ENCODE measurements at places on chromosomes 16 and 17. TPM values are rescaled to one million over a fixed set of nuclear protein-coding genes. Genes with fewer than 3 reads are reported as not detected.

- H3K27ac ChIP-seq: no peak overlapping the region
- no peak for DNase-seq
- no peaks in the 10 kb centered on the region for H3K36me3 ChIP-seq
- no peak overlapping the region for H3K4me3 ChIP-seq
- H3K4me1 ChIP-seq: peaks cover 7% of the 10 kb centered on the region
Observed at GRCh38 chr16:56664506-56664905, 3.4 kb downstream of the MT1G start.

DNA sequence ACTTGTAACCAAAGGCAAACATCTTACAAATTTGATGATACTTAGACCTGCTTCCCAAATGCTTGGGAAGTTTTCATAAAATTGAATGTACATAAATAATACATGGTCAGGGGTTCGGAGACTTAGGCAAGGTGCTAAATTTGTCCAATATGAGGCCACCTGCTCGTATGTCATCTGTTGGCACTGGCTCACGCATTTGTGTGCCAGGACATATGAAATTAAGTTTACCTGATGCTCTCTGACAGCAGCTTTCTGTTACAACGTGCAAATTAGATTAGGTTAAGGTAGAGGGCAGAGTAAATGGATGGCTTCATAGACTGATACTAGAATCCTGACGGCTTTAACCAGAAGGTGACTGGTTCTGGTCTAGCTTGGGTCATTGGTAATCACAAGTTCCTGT, 970.3 kb upstream of the RBFOX1 start:
- DNase-seq: no peak
- H3K4me3 ChIP-seq: no peak overlapping the region

- no peaks in the 10 kb centered on the region for H3K27me3 ChIP-seq
- no peaks in the 10 kb centered on the region for H3K4me1 ChIP-seq
- no peak overlapping the region for H3K4me3 ChIP-seq
- H3K27ac ChIP-seq: no peak overlapping the region
Observed at GRCh38 chr17:36503456-36504155, 17.1 kb downstream of the ZNHIT3 start.

DNA sequence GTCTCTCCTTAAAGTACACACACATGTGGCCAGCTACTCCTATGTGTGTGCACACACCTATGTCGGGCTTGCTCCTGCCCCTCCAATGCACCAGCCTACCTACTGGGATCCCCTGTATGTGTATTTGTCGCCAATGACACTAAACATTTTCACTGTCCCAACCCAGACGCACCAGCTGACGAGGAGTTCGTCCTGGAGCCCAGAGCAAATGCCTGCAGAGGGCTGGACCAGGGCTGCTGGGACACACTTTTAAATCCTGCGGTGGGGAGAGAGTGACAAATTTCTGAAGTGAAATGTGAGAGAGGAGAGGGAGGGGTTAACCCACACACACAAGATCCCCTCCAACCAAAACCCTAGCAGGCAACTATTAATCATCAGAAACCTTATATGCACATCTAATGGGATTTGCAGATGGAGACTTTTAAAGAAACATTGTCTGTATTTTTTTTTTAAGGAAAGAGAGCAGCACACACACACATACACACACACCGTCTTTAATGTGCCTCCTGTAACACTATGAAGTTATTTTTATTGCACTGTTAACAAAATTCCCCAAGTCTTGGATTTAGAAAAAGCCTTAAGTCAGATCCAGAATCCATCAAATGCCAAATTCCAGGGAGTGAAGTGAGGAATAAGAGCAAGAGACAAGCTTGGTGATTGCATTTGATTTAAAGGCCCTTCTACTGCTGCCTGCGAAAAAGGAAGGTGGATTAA, at the start of gene MEOX1:
MEOX1 (minus strand) TSS at position 224 of the 714 bp plus-strand sequence. CDS start 388 bp downstream, outside the sequence.
- no peak for DNase-seq
- no peak within 1 kb of the TSS for H3K4me3 ChIP-seq
- H3K27me3 ChIP-seq: no peaks in the 10 kb centered on the region
- peaks cover 3% of the 10 kb centered on the region for H3K4me1 ChIP-seq
- no peak within 1 kb of the TSS for H3K27ac ChIP-seq

DNA sequence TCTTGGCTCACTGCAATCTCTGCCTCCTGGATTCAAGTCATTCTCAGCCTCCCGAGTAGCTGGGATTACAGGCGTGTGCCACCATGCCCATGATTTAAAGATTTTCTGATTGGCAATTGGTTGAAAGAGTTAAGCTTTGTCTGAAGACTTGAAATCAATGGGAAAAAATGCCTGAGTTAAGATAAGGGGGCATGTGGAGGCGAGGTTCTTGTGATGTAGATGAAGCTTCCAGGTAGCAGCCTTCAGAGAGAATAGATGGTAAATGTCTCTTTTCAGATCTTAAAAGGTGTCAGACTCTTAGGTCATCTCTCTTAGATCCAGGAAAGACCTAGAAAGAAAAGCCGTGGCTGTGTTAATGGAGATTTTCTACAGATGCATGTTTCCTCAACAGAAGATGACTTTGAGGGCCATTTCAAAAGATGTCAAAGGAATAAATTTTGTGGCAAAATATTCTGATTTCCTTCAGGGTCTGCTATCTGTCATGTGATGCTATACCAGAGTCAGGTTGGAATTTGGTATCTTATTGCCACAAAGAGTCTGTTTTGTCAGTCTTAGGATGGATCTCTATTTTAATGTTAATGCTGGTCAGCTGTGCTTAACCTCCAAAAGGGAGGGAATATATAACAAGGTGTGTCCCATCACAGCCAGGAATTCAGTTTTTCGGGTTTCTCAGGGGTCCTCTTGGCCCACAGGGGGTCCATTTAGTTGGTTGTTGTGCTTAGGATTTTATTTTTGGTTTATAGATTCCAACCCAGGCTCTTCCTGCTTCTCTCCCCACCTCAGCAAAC, 58.3 kb upstream of the AKTIP start:
- DNase-seq: peak; percentile 39
- H3K27ac ChIP-seq: no peak overlapping the region
- peaks cover 7% of the 10 kb centered on the region for H3K4me1 ChIP-seq
- no peaks in the 10 kb centered on the region for H3K36me3 ChIP-seq
- H3K27me3 ChIP-seq: no peaks in the 10 kb centered on the region

- no peak overlapping the region for H3K27ac ChIP-seq
- no peak for DNase-seq
- no peaks in the 10 kb centered on the region for H3K27me3 ChIP-seq
Observed at GRCh38 chr16:11609474-11610120, 22.9 kb upstream of the LITAF start.

The CCL17 gene
- total RNA-seq: not detected

The CTNS gene
- total RNA-seq: 16.4 TPM
